ENCODE measurements at places on chromosomes 6 and 20. TPM values are rescaled to one million over a fixed set of nuclear protein-coding genes. Genes with fewer than 3 reads are reported as not detected.

DNA sequence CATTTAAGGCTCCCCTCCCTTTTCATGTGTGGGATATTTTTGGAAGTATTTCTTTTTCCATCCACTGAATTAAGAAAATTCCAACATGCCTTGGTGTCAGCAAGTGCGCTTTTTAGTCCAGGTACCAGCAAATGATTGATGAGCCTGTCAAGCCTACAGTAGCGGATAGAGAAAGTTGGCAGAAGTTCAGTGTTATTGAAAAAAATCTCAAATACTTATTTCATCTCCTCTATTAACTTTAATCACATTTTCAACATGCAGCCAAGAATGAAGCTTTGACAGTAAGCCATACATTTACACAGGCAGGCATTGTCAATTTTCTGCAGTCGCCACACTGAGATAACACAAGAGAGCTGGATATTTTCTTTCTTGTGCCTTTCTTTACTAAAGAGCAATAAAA, 50.4 kb downstream of the BLOC1S5 start:
- H3K36me3 ChIP-seq, result peaks cover 7% of the 10 kb centered on the region
- no peak overlapping the region for H3K4me3 ChIP-seq

DNA sequence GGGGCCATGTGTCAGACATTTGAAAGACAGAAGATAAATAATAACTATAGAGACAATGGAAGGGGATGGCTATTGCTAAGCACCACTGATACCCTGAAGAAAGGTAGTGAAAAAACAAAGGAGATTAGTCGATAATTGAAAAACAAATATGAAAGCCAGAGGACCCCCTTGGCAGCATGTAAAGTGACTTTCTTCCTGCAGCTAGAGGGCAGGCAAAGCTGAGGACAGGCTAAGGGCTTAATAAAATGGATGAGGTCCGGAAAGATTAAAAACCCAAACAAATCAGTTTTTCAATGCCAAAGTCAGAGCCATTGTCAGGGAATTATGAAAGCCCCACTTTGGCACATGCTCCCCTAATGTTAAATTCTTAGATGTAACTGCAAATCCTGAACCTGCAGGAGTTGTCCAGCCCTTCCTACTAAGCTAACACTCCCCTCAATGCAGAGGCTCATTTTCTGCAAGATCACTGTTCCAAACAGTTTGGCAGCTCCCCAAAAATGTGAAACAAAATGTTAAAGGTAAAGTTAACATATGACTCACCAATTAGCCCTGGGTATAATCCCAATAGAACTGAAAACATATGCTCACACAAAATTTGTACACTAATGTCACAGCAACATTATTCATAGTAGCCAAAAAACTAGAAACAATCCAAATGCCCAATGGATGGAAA, 1177.9 kb downstream of the GRIK2 start:
- H3K27me3 ChIP-seq, result no peaks in the 10 kb centered on the region
- H3K27ac ChIP-seq, result no peak overlapping the region
- no peak for DNase-seq
- 0 out of 2 replicates have a peak, but pooled peaks cover 3% of the 10 kb centered on the region for H3K4me1 ChIP-seq
- H3K4me3 ChIP-seq, result no peak overlapping the region
- no peaks in the 10 kb centered on the region for H3K36me3 ChIP-seq

DNA sequence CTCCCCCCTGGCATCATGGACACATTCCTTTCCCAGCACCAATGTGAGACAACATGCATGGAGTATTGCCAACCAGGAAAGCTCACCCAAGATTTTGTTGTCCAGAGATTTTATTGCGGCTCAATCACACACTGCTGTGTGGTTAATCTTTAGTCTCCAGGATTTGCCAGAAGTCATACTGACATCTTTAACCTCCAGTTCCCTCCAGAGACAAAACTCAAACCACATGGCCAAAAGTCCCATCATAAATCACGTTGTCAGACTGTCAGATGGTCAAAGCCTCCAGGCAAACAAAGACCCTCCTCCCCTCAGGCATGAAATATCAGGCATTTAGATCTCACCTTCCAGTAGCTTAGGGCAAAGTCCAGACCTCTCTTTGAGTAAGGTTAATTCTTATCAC, 97.3 kb upstream of the OPRM1 start:
- DNase-seq, result no peak
- no peaks in the 10 kb centered on the region for H3K27me3 ChIP-seq
- H3K4me1 ChIP-seq, result peaks cover 18% of the 10 kb centered on the region
- H3K36me3 ChIP-seq, result no peaks in the 10 kb centered on the region
- H3K4me3 ChIP-seq, result no peak overlapping the region

DNA sequence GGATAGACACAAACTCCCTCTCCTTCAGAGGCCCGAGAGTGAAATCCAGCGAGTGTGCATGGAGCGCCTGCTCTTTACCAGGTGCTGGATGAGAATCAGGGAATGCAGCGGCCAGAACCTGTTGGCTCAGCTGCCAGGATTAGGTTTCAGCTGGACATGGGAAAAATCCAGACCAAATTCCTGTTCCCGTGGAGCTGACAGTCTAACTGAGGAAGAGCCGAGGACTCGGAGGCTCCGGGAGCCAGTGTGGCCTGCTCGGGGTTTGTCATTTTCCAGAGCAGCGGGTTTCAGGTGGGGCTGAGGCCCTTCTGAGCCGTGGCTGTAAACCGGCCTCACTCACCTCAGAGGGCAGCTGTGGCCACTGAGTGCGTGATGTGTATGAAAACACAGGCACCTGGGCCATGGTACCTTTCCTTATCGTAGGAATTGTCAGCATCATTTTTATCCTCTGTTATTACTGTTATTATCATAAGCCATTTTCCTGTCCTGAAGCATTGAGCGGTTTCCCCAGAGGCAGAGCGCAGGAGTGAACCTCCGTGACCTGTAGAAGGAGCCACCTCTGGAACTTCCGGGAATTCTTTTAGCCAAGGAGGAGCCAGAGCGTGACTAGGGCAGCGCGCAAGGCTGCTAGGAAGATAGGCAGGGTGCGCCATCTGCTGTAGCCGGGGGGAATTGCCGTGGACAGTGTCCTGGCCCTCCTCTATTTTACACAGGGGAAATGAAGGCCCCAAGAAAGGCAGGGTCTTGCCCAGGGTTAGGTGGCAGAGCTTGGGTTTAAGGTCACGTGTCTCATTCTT, 27.3 kb downstream of the PKIG start:
- H3K4me3 ChIP-seq, result peak overlapping the region; percentile 37
- peak overlapping the region; percentile 81 for H3K27ac ChIP-seq
- peak; percentile 95 for DNase-seq
- peaks cover 11% of the 10 kb centered on the region for H3K4me1 ChIP-seq
- peaks cover 9% of the 10 kb centered on the region for H3K36me3 ChIP-seq

- H3K27me3 ChIP-seq, result no peaks in the 10 kb centered on the region
- H3K4me3 ChIP-seq, result no peak overlapping the region
- H3K36me3 ChIP-seq, result no peaks in the 10 kb centered on the region
- no peak for DNase-seq
Observed at GRCh38 chr6:116326181-116326671, 44.5 kb upstream of the DSE start.

DNA sequence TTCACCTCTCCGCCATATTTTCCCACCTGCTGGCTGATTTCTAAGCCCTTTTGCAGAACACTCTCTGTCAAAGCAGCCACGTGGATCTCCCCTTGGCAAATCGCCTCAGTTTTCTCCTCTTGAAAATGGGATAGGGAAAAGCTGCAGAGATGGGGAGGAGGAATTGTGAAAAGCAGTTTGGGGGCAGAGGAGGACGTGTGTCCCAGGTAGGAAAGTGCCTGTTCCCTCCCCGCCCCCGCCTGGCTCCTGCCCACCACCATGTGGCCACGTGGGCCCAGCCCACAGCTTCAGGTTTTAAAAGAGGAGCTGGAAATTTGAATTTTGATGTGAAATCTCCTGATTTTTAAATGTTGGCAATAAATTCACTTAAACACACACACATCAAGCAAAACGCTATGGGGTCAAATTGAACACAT, 3.6 kb upstream of the CEBPB start:
- H3K4me1 ChIP-seq, result peaks cover 21% of the 10 kb centered on the region
- no peaks in the 10 kb centered on the region for H3K36me3 ChIP-seq
- peaks cover 19% of the 10 kb centered on the region for H3K27me3 ChIP-seq
- H3K27ac ChIP-seq, result no peak overlapping the region
- no peak overlapping the region for H3K4me3 ChIP-seq

DNA sequence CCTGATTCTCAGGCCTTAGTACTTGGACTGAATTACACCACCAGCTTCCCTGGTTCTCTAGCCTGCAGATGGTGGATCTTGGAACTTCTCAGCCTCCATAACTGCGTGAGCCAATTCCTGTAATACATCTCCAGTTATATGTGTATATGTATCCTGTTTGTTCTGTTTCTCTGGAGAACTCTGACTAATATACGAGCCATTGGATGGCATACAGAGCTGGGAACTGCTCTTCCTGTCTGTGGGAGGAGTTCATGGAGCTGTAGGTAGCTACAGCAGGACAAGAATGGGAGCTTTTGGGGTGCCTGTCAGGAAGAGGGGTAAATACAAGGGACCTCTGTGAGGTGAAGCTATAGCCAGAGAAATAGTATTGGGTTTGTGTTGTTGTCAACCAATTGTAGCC, 41.2 kb downstream of the TMEM14A start:
- H3K27ac ChIP-seq, result no peak overlapping the region
- no peak for DNase-seq
- no peaks in the 10 kb centered on the region for H3K4me1 ChIP-seq
- H3K36me3 ChIP-seq, result peaks cover 12% of the 10 kb centered on the region

DNA sequence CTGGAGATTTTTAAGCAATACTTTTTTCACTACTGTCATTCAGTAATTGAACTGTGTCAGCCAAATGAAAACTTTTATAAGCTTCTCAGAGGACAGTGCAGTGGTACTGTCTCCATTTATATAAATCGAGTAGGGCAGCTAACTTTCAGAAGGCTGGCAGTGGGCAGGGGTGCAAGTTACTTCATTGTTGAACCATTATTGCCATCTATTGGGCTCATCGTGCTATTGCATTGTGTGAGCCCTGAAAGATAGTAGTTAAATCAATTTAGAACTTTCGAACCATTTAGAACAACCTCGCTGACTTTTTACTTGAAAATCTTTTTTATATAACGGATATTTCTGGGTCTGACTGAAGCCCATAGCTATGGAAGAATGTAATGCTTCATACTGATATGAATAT, 347.8 kb upstream of the PLCB4 start:
- H3K27me3 ChIP-seq, result no peaks in the 10 kb centered on the region
- no peaks in the 10 kb centered on the region for H3K4me1 ChIP-seq
- H3K4me3 ChIP-seq, result no peak overlapping the region
- no peak overlapping the region for H3K27ac ChIP-seq
- peak; percentile 40 for DNase-seq
- H3K36me3 ChIP-seq, result no peaks in the 10 kb centered on the region

GRCh38 chr20:4610871-4611270, 110.8 kb upstream of the PRND start:
- no peaks in the 10 kb centered on the region for H3K27me3 ChIP-seq
- no peak overlapping the region for H3K4me3 ChIP-seq
- H3K27ac ChIP-seq, result no peak overlapping the region
- DNase-seq, result no peak

DNA sequence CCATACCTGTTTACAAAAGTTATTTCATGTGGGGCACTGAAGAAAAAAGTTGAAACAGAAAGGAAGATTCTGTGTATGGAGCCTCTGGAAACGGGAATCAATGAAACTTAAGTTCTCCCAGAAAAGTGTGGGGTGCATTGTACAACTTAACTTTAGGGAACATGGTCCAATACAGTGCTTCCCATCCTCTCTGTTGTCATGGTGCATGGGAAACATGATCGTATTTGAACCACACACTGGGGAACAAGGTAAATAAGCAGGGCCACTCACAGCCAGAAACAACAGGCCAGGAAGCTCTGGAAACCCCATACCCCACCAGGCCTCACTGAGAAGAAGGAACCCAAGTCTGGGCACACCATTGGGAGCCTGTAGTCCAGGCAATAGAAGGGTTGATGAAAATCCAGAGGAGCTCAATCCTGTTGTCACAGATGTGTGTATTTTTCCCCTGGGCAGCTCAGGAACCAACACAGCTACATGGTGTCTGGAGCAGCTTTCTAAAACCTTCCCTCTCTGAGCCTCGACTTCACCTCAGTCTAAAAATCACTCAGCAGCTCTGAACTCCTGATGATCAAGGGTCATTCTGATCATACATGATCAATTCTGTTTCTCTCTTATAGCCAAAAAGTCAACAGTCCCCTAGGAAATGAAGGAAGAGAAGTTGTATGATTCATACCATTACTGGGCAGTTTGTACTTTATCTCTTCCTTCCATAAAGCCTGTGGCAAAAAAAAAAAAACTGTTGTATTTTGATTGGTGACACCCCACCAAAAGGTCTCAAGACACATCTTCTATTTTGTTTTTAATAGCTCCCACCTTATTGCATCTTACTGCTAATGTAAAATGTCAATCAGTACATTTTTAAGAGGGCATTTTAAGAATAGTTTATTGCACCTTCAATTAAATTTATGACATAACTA, 198.5 kb upstream of the TAB2 start:
- no peaks in the 10 kb centered on the region for H3K36me3 ChIP-seq
- H3K27me3 ChIP-seq, result peaks cover 3% of the 10 kb centered on the region
- no peak overlapping the region for H3K27ac ChIP-seq
- no peak for DNase-seq

GRCh38 chr6:41257369-41258195, 28.9 kb downstream of the TREM1 start:
- no peak overlapping the region for H3K27ac ChIP-seq
- peaks cover 10% of the 10 kb centered on the region for H3K27me3 ChIP-seq
- no peak overlapping the region for H3K4me3 ChIP-seq
- no peak for DNase-seq

GRCh38 chr20:47118206-47118605, 223.6 kb downstream of the EYA2 start:
- H3K4me1 ChIP-seq, result peaks cover 27% of the 10 kb centered on the region
- H3K27me3 ChIP-seq, result no peaks in the 10 kb centered on the region
- H3K4me3 ChIP-seq, result no peak overlapping the region

DNA sequence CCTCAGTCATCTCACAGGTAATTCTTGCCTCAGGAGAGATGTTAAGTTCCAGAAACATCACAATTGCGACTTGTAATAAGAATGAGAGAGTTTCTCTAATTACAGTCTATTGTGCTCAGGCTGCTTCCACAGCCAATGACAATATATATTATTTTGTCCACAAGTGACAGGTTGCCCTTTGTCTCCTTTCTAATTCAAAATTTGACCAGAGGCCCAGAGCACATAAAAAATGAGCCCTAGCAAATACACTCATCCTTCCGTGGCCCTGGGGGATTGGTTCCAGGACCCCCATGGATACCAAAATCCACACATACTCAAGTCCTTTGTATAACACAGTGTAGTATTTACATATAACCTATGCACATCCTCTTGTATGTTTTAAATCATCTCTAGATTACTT, 88.1 kb upstream of the TMEM170B start:
- H3K4me3 ChIP-seq, result no peak overlapping the region
- H3K36me3 ChIP-seq, result peaks cover 10% of the 10 kb centered on the region
- DNase-seq, result no peak
- H3K27me3 ChIP-seq, result no peaks in the 10 kb centered on the region

Gene JARID2
- total RNA-seq, result 166 TPM

Gene HLA-DPA1
- total RNA-seq, result 5.4 TPM

Gene GNMT
- 1.6 TPM for total RNA-seq

Gene GINS1
- 70.4 TPM for total RNA-seq

Gene GNAS-AS1
- 13.4 TPM for total RNA-seq

Gene SULF2
- 37.5 TPM for total RNA-seq

Gene FILIP1
- total RNA-seq, result 5.1 TPM

Gene STMND1
- not detected for total RNA-seq

Gene TSPYL1
- 64.3 TPM for total RNA-seq

Gene CD83
- total RNA-seq, result 7.5 TPM

Gene GLO1
- 164 TPM for total RNA-seq
